ENCODE measurements at places on chromosomes 3 and 15. TPM values are rescaled to one million over a fixed set of nuclear protein-coding genes. Genes with fewer than 3 reads are reported as not detected.

DNA sequence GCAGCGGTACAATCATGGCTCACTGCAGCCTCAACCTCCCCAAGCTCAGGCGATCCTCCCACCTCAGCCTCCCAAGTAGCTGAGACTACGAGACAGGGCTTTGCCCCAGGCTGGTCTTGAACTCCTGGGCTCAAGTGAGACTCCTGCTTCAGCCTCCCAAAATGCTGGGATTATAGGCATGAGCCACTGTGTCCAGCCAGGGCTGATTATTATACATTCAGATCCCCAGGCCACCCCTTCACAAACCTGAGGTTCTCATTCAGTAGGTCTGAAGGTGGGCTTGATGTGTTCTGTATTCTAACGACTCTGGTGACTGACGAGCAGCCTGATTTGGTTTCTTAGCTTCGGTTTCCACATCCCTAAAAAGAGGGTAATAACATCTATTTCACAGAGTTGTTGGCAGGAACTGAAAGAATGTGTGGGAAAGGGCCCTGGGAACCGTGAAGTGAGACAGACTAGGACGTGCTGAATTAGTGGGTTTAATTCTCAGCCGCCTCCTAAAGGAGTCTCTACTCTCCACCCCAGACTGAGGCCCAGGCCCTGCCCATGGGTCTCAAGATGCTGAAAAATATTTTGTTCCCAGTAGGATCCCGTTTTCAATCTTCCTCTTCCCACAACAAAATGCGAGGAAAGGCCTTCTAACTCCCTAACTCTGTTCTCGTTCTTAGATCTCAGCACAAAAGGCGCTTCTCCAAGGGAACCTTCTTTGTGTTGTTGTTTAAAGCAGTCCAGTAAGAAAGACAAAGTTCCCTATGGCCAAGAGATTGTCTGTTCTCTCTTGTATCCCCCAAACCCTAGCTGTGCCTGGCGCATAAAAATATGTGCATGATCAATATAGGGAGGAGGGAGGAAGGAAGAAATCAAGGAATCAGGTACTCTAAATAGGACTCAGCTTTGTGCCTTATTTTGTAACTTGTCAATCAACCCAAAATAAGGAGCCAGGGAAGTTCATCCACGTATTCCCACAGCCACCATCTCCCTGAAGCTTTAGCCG lies 210.0 kb upstream of the TOPAZ1 start:
- DNase-seq, result no peak

GRCh38 chr3:193870376-193871219 lies 265.4 kb upstream of the HES1 start:
- no peak for DNase-seq

DNA sequence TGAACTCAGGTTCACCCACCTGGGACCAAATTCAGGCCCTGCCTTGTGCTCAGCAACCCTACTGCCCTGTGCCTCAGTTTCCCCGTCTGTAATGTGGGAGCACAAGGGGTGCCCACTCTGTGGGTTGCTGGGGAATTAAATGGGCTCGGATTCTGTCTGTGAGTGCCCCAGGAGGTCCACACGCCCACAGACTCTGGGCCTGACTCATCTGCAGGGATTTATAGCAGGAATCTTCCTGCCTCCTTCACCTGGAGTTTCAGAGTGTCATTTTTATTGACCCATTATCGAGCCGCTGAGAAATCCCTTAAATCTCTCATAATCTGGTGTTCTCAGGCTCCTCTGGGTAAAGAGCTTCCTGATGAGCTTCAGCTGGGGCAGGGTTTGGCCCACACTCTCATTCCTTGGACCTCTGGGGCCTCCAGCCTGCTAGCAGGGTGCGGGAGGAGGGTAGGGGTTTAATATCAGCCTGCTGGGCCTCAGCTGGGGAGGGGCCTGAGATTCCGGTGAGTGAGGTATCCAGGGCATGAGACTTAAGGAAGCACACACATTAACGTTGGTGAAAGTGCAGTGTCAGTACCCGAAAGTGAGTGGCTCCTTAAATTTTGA lies 16.4 kb downstream of the C3orf18 start:
- DNase-seq, result no peak

GRCh38 chr3:132222868-132223538 lies 94.2 kb upstream of the ACP3 start:
- DNase-seq, result no peak

- DNase-seq, result peak; percentile 69
These were observed 23.0 kb upstream of the CLDN1 start for GRCh38 chr3:190345027-190345821.

DNA sequence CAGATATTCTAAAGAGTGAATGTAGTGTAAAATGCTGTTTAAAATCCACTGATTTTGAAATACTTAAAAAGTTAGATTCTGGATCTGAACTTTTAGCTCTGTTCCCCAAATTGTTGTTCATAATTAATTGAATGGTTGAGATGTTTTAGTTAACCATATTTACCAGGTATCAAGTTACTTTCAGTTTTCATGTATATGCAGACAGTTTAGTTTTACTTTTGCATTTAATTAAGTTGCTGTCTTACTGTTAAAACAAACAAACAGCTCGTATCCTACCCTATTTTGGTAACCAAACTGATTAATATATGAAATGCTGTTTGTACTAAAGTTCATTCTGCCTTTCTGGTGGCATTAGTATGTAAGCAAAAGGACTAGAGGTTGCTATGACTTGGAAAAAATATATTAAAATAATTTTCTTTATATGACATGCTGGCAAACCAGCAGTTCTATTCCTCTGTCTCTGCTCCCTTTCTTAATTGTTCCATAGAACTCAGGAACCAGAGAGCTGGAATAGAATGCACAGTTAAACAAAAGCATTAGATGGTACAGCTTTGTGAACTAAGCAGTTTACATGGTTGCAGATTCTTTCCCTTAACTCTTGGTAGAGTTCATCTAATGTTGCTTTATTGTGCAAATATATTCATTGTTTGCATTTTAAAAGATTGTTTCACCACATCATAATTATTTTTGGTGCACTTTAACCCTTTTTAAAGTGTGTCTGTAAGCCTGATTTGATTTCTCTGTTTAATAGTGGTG lies 39.5 kb upstream of the SCAANT1 start:
- no peak for DNase-seq

Gene CCDC39
- not detected for total RNA-seq
